ENCODE measurements at places on chromosomes 2 and 18.

- no peak for DNase-seq
Observed at GRCh38 chr2:177430411-177430810, 37.8 kb downstream of the AGPS start.

GRCh38 chr2:15763822-15764682, 172.4 kb downstream of the DDX1 start:
- DNase-seq: no peak

- DNase-seq: no peak
Observed at GRCh38 chr2:160603771-160604510, 110.3 kb upstream of the RBMS1 start.

DNA sequence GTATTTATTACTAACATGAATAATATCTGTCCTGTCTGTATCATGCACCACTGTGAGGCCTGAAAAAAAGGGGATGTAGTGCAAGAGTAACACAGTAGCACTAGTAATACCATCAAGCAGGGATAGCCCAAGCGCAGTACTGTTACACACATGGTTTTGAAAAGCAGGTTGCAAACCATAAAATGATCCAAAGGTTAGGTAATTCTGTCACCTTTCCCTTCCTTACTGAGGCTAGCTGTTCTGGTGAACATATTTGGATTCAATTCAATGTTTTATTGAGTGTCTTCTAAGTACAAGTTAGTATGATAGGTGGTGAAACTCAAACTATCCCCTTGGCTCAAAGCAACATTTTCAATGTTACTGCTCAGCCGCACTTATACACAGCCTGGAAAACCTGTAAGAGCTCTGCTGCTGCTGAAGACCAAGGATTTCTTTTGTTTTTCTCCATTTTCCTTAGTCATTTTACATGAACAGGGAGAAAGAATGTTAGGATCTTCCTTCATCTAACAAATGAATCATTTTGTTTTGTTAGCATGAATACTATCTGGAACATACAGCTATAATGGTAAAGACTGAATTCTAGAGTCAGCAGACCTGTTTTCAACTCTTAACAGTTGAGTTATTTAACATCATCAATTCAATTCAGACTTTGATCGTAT, 102.5 kb upstream of the ITPRID2 start:
- no peak for DNase-seq

- DNase-seq: no peak
Observed at GRCh38 chr2:102376052-102376591, 20.5 kb downstream of the IL18R1 start.

- DNase-seq: no peak
Observed at GRCh38 chr2:190093793-190094192, 31.3 kb upstream of the MSTN start.

DNA sequence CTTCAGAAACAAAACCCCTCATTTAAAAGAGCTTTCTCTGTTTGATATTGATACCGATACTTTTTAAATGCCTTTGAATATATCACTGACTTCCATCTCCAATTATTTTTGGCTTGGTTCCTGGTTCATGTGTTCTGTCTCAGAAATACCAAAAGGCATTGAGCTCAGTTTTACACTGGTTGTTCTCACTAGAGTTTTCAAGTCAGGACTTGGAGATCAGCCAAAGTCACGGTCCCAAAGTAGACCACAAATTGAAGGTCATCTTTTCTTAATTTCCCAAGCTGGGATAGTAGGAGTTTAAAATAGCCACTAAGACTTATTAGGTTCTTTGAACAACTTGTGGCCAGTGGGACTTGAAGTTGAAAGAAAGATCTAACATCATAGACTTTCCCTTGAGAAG, 24.2 kb downstream of the DHRS9 start:
- DNase-seq: no peak

DNA sequence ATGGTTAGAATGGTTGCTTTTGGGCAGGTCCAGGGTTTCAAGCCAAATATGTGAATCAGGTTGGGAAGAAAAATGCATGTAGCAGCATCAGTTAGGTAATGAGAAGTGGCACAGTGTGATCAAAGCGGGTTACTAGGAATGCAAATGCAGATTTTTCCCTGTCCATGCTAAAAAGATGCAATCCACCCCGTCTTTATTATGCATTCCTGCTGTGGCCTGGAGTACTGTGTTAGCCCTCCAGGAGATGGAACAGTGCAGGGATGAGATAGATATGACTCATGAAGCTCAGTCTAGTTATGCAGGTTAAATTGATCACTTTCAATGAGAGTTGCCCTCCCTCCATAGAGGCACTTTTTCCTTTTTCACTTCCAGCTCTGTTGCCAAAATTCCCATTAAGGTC, 283.8 kb downstream of the CTNNA2 start:
- DNase-seq: no peak

GRCh38 chr2:227657199-227657845, 9.3 kb upstream of the SCYGR5 start:
- DNase-seq: no peak

DNA sequence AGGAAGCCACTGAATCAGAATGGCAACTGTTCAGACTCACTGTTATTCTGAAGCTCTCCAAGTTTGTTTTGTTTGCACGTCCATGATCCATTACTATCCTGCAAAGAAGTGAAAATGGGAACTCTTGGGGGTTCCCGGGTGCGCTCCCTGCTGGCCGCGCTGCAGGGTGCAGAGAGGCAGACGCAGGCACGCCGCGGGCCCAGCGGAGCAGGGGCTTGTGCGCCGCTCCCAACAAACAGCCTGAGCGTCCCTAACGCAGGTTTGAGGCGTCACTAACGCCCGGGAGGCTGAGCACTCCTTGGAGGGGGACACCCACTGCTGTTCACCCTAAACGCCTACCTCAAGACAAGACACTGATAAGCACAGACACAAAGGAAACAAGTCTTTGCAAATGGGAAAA, 14.3 kb upstream of the PIEZO2 start:
- DNase-seq: no peak

GRCh38 chr2:10402653-10403215, 45.4 kb downstream of the ODC1 start:
- DNase-seq: no peak

DNA sequence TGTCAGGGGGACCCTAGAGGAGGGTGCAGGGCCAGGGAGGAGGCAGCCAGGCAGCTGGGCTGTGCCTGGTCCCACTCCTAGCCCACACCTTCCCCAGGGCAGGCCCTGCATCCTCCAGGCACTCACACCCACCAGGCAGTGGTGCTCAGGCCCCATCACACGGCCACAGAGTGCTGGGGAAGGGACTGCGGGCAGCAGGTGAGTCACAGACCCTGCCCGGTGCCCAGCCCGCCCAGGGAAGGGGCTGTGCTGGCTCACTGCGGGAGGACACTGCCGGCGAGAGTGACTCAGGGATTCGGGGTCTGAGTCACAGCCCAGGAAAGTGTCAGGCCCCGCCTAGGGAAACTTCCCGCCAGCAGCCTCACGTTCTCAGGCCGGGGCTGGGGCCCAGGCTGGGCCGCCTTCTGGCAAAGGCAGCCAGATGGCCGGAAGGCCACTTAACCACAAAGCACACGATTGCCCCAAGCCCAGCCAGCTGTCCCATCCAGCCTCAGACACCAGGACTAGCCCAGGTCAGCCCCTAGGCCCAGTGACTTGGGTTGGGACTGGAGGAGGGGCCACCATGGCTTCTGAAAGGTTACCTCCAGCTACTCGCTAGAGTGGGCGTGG, 42.2 kb downstream of the BIN1 start:
- no peak for DNase-seq

DNA sequence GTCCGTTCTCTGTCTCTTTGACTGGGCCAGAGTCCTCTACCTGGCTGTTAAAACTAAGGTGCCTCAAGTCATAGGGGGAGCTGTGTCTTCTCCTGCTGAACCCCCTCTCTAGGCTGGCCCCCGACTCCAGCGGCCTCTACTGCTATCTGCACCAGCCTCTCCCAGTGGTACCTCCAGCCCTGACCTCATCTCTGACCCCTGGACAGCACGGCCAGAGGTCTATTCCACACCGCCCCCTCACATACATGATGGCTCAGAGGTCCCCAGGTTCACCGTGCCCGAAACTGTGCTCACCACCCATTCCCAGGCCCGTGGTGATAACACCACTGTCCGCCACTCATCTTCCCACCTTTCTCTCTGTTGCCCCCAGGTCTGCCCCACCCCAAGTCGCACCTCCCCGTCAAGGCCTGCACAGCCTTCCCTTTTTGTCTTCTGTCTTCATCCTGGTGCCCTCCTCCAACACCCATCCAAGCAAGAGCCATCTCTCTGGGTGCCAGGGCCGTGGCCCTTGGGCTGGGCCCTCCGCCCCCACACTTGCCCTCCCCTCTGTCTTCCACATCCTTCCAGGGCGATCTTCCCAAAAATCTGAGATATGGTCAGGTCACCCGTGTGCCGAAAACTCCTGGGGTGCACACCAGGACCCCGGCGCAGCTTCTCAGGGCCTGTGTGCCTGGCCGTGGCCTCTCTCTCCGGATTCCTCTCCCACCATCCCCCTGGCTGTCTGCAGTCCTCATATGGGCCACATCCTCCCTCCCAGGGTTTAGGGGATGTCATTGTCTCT, 134.4 kb upstream of the ID2 start:
- DNase-seq: no peak

DNA sequence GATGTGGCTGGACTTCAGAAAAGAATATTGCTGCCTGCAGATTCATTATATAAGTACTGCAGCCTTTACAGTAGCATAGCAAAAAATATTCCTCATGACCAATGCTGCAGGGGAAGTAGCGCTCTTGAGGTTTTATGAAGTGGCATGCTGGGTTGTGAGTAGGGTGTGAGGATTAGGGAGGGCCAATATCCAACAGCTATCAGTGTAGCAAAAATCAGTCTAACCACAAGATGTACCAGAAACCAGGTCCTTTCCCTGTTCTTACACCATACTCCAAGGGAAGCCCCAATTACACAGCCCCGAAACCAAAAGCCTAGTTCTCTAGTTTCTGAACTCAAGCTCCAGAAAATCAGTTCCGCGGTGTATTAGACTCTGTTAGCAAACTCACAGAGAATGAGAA, 1082.2 kb upstream of the DDX18 start:
- no peak for DNase-seq

GRCh38 chr18:3985020-3985419, 470.1 kb downstream of the DLGAP1 start:
- DNase-seq: no peak

- no peak for DNase-seq
Observed at GRCh38 chr2:202643012-202643858, 8.5 kb downstream of the FAM117B start.

GRCh38 chr2:232876978-232877441, 6.9 kb downstream of the SNORC start:
- DNase-seq: no peak

GRCh38 chr2:139031722-139032121, 251.5 kb upstream of the NXPH2 start:
- no peak for DNase-seq

- DNase-seq: no peak
Observed at GRCh38 chr2:196307775-196308305, 136.5 kb upstream of the STK17B start.

DNA sequence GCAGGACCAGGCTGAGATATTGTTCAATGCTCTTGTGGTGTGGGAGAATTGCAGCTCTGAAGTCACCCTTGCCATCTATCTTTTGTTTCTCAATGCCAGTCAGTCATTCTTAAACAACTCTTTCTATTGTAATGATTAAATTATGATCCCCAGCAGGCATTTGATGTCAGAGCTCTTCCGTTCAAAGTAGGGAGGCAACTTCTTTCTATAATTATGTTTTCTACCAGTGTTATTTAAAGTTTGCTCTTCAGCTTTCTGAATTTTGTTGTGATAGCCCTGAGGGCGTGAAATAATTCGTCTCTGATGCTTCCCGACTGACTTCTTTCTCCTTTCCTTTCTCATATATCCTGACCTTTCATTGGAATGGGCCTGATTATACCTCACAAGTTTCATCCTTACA, 161.4 kb upstream of the KLHL14 start:
- no peak for DNase-seq

- DNase-seq: no peak
Observed at GRCh38 chr2:230762317-230762896, 49.8 kb downstream of the CAB39 start.

- no peak for DNase-seq
Observed at GRCh38 chr2:130769343-130769907, 14.1 kb downstream of the AMER3 start.

- DNase-seq: no peak
Observed at GRCh38 chr2:25246001-25246400, 77.6 kb upstream of the POMC start.

DNA sequence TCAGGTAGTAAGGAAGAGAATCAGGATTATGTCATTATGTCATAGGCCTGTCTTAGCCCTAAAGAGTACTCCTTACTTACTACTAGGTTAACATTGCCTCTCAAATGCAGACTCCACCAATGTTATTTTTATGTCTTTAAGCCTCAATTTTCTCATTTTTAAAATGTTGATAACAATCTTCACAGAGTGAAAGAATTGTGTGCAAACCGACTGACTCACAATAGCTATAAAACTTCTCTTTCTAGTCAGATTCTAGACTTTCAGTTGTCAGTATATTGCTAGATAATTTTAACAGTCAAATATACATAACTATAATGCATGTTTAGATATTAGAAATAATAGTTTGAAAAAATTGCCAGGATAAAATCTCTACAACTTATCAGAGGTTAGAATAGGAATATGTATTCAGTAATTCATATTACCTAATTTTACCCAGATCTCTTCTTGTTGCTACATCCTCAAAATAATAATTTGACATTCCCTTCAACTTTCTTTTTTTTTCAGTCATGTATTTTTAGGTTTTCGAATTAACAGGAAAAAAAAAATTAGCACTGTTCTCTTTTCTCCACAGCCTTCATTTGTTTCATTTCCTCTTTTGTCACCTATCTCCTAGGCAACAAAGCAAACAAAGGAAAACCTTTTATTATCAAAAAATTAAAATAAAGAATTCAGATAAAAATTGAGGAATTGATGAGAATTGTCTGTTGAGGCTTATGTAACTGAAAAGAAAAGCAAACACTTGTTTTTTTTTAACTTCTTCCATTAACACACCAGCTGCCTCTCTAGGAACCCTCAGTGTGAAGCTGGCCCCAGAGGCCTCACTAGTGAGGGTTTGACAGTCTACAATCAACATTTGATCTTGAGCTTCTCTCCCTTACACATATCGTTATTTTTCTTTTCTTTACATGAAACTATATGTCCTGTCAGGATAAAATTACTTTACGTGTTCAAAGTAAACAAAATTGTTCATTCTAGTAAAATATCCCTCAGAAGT, 279.0 kb downstream of the CALCRL start:
- DNase-seq: no peak

DNA sequence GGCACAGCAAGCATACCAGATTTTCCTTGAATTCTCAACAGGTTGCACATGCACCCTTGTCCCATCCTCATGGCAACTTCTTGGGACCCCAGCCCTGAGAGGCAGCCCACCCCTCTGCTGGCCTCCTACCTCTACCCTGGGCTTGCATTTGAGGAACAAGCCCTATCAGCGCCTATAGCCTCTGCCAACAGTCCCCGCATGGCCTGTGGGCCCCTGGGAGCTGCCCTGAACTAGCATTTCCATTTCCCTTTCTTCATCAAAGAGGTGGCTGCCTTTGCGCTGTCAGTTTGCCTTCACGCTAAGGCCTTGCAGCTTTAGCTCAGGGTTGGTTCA, 5.4 kb upstream of the ZAP70 start:
- DNase-seq: no peak
